Thymus (tissue), 14 donors: ENCODE measurements at places on chromosomes 2 and 18. TPM values are rescaled to one million over a fixed set of nuclear protein-coding genes. Genes with fewer than 3 reads are reported as not detected.

CNDP1 gene
- 0.09 TPM for total RNA-seq

DNA sequence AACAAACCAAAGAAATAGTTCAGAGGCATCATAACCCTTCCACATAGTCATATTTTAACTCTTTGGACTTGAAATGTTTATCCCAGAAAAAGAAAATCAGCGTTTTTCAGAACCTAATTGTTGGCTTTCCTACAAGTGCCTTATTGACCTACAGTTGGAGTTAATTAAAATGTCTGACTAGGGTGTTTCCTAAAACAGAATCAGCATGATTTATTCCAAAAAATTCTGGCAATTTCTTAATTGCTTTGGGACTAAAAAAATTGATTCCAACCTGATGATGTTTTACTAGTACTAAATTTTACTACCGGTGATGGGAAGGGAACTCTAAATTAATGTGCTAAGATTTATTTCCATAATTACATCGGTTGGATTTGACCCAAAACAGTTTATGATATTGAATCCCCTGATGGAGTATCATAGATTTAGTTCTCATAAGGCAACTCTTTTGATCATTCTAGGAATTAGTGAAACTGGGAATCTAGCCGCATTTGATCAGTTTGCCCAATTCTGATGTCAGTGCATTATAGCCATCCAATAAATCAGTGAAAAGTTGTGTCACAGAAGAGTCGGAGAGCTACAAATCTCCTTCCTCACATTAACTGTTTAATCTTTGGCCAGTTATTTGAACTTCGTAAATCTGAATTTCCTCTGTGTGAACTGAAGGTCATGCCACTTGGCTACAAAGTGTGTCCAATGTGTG lies 134.3 kb upstream of the DSEL start:
- no peak for DNase-seq

CREG2 gene
- total RNA-seq = 0.38 TPM

DNA sequence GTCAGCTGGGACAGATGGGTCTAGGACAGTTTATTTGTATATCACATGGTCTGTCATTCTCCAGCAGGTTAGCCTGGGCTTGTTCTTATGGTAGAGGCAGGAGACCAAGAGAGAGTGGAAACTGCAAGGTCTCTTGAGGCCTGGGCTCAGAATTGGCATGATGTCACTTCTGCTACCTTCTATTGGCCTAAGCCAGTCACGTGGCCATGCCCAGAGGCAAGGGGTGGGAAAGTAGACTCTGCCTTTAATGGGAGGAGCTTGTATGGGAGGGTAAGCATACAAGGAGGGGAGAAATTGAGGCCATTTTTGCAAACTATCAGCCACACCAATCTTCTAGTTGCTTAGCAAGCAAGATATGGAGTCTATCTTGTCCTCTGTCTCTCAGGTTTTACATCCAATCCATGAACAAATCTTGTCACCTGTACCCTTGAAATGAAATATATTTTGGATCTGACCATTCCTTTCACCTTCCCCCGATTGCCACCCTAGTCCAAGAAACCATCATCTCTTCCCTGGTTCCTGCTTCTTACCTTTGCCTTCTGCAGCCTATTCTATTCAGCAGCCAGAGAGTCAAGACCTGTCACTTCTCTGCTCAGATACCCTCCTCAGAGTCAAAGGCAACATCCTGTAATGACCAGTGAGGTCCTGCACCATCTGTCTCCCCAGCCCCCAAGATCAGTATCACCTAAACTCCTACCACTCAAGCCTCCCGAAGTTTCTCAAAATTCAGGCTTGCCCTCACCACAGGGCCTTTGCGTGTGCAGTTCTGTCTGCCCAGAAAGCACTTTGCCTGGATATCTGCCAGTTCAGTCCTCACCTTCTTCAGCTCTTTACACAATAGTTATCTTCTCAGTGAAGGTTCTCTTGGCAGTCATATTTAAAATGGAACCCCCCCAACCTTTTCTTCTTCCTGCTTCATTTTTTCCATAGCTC lies 240.0 kb downstream of the LOXHD1 start:
- DNase-seq = no peak

DNA sequence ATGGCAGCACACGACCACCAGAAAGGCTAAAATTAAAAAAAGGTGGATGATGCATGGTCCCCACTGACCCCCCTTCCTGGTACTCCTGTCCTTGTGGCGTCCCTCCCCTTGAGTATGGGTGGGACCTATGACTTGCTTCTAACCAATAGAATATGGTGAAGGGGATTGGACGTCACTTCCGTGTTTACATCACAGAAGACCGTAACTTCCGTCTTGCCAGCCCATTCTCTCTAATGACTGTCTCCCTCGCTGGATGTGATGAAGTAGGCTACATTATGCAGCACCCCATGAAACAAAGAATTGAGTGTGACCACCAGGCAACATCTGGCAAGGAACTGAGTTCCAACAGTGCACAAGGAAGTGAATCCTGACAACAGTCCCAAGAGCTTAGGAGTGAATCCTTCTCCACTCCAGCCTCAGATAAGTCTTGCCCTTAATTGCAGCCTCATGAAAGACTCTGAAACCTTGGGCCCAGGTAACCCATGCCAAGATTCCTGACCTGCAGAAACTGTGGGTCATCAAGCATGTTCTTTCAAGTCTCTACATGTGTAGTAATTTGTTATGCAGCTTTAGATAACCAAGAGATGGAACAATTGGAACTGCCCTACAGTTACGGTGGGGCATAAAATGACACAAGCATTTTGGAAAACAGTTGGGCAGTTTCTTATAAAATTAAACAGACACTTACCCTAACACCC lies 80.1 kb upstream of the NPAS2 start:
- DNase-seq = no peak

KANSL1L gene
- 30.9 TPM for total RNA-seq

DNA sequence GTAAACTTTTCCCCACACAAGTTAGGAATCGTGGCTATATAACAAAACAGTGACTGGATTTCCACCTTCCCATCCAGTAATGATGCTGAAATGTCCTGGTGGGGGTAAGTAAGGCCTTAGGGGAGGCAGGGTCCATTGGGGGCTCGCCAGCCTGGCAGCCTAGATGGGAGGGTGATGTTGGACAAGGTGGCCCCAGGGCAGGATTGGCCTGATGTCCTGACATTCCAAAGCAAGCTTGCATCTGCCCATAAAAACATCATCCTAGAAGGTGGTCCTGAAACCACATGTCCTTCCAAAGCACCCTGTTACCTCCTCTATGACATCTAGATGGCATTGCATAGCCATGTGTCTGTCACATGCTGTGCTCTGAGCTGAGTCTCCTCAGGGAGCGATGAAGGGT lies 54.1 kb upstream of the RAB6C start:
- no peak for DNase-seq

DNA sequence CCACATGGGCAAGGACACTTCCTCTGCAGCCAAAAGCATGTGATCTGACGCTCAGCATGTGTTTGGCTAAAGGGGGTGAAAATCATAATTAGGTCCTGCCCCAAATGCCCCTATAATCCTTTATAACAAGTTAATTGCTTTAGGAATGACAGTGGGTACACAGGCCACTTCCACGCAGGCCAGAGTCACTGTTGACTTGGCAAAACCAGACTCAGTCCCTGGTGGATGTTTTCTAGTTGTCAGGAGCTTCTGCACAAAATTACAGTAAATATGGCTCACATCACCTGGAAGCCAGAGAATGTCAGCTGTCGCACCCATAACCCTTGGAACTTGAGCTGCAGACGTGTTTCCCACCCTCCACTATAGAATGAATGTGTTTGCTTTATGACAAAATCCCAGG lies 13.3 kb upstream of the PXDN start:
- DNase-seq = no peak

ADCYAP1 gene
- total RNA-seq = 0.19 TPM

- peak; percentile 88 for DNase-seq
These were observed at the start of the genes C2orf81 and WDR54 for GRCh38 chr2:74421221-74421870. C2orf81 (minus strand) TSS chr2:74421619; CDS start chr2:74421560, 59 bp downstream. WDR54 (plus strand) TSS chr2:74421730; CDS start chr2:74422154, 424 bp downstream.

DNA sequence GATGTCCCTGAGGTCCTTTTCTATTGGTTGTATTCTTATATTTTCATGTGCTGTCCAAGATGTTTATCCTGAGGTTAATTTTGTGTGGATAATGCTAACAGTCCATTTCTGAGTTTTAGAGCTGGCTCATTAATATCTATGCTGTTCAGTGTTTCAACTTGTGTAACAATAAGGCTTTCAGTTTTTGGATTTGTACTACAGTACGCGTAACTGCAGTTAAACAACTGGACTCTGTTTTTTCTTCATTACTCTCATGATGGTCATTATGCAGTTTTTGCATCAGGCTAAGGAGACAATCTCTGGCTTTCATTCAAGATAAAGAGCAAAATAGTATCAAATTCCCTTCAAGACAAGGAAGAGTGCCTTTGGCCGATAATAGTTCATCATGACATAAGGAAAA lies 1364.8 kb downstream of the DPP10 start:
- DNase-seq = no peak

GRCh38 chr2:239479471-239479870 lies 78.7 kb upstream of the HDAC4 start:
- DNase-seq = no peak

ANO7 gene
- total RNA-seq = 0.09 TPM

DNA sequence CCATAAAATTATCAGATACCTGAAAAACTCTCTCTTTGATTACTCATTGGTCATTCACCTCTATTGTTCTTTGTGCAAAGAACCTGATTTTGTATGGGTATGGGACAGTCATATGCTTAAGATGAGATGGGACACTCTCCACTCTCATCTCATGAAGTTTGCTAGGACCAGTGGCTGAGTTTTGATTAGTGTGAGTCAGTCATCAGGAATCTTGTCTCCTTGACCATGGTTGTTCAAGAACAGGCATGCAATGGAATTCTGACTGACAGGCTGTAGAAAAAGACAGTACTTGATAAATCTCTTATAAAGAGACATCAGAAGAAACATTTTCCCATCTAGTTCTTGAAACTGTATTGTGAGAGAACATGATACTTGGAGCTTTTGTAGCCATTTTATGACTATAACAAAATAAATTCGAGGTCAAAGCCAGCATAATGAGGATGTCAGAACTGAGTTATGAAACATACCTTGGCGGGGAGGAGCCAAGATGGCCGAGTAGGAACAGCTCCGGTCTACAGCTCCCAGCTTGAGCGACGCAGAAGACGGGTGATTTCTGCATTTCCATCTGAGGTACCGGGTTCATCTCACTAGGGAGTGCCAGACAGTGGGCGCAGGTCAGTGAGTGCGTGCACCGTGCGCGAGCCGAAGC lies 367.0 kb downstream of the NR4A2 start:
- no peak for DNase-seq

ALPP gene
- 0.09 TPM for total RNA-seq

DNA sequence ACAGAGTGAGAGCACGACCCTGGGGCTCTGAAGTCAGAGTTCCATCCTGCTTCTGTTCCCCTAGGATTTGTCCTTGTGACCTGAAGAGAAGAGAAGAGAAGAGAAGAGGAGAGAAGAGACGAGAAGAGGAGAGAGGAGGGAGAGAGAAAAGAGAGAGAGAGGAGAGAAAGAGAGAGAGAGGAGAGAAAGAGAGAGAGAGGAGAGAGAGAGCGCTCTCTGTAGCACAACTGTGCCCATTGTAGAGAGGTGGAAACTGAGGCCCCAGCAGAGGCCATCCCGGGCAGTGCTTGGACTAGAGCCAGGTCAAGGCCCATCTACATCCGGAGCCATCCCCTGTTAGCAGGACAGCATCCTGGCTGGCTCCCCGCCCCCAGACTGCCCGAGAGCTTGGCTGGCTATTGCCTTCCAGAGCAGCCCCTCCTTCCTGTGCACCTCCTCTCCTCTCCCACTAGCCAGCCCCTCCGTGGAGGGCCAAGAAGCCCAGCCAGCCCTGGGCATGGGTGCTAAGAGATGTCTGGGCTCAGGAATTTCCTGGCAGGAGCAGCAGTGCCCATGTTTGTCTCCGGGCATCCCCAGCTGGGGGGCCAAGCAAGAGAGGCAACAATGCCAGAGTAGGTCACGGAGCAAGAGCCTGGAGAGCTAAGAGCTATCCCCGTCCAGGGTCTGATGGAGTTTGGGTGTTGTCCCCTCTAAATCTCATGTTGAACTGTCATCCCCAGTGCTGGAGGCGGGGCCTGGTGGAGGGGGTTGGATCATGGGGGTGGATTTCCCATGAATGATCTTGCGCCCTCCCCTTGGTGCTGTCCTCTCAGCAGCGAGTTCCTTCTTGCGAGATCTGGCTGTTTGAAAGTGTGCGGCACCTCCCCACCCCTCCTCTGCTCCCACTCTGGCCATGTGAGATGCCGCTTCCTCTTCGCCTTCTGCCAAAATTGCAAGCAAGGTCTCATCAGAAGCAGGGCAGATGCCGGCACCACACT lies 18.2 kb upstream of the GPR55 start:
- DNase-seq = no peak

KRTCAP3 gene
- total RNA-seq = 1.6 TPM

ABCG8 gene
- under 0.01 TPM for total RNA-seq
